ENCODE measurements at places on chromosomes 6 and 20.

GRCh38 chr6:98824162-98824901 is 10.0 kb upstream of the POU3F2 start:
- no peak for DNase-seq

DNA sequence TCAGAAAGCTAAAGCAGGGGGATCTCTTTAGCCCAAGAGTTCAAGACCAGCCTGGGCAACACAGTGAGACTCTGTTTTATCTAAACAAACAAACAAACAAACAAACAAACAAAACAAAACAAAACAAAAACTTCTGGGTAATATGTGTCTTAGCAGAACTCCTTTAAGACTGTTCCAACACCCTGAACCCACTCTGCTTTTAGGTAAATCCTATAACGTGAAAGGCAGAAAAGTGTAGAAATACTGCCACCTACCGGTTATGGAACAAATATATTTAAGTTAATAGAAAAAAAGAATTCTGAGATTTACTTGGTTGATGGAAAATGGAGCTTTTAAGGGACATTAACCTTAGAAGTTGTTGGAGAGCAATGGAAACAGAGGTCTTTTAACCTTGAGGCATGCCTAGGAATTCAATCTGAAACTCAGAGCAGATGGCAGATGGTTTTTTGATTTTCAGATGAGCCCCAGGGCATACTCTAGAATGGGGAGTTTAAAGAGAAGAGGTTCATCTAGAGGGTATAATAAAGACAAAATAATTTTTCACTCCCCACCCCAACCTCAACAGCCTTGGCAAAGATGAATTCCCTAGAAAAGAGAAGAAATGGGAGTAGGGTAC is 38.5 kb downstream of the SOD2 start:
- peak; percentile 20 for DNase-seq

DNA sequence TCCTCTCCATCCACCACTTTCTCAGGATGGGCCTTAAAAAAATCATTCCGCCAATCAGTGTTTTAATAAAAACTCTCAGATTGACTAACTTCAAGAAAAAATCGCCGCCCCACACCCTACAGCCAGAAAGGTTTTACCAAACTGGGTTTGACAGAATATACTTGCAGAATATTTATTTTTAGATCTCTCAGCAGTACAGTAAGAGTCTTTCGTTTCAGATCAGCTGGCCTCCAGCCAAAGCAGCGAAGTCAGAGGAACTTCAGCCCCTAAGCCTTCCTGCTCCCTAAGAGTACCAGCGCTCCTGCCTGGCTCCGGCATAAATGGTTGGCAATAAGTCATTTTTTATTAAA is 24.7 kb downstream of the TBC1D7 start:
- DNase-seq = peak; percentile 79

DNA sequence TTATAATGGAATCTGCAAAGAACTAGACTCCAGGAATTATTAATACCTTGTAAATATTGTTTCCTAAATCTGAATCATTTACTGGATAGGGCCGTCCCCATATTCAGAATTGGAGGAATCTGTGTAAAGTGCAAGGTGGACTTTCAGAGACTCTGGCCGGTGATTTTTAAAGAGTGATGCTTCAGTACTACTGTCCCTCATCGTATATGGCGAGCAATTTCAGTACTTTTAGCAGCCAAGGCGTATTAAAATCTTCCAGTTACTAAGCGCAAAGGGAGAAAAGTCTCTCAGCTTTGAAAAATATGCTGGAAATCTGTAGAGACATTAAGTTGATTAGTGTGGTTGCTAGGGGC is 483 bp downstream of the SMIM26 start:
- no peak for DNase-seq

GRCh38 chr6:38370653-38371601 is 268.8 kb downstream of the BTBD9 start:
- peak; percentile 27 for DNase-seq

DNA sequence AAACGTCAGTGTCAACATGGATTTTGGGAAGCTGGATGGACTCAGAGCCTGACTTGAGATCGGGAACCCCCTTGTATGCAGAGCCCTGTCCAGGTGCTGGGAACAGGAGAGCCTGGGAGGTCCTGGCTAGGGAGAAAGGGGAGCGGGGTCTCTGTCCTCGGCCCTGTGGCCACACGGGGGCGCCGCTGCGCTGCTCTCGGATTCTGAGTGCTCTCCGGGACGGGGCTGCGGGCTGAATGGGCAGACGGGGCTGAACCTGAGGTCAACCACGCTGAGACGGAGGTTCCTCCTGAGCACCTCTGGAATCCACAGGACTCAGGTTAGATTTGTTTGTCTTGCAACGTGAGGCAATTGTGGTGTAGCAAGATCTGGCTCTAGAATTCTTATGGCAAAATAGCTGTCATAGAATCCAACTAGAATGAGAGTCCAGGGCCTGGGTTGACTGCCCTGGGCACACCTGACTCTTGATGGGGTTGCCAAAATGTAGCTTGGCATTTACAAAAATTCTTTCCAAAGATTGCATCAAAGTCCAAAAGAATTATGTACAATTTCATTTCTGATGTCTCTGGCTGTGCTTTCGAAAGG is 20.6 kb upstream of the HLA-F start:
- DNase-seq = no peak

- no peak for DNase-seq
Measured at GRCh38 chr6:163646133-163646532, 231.6 kb downstream of the QKI start.

GRCh38 chr6:44630125-44631028 is 242.9 kb downstream of the CDC5L start:
- no peak for DNase-seq

DNA sequence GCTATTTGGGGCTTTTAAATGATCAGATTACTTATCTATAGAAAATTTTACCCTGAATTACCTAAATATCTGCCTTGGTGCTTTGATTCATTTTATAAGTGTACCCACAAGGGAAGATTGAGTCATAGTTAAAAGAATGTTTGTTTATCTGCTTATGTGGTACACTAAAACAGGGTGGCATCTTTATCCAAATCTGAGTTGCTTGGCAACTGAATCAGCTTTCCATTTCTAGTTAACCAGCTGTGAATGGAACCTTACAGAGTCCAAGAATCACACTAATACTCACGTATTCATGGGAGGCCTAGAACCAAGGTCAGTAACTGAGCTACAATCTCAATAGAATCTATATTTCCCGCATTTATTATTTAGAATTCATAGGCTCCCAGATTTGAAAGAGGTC is 44.0 kb upstream of the CAP2 start:
- DNase-seq = no peak

GRCh38 chr6:44489910-44490604 is 102.6 kb downstream of the CDC5L start:
- DNase-seq = peak; percentile 57

- DNase-seq = peak; percentile 71
Measured at GRCh38 chr6:116371120-116371917, 572 bp downstream of the DSE start.

GRCh38 chr6:31144296-31144969 is 5.6 kb upstream of the PSORS1C2 start:
- DNase-seq = no peak

DNA sequence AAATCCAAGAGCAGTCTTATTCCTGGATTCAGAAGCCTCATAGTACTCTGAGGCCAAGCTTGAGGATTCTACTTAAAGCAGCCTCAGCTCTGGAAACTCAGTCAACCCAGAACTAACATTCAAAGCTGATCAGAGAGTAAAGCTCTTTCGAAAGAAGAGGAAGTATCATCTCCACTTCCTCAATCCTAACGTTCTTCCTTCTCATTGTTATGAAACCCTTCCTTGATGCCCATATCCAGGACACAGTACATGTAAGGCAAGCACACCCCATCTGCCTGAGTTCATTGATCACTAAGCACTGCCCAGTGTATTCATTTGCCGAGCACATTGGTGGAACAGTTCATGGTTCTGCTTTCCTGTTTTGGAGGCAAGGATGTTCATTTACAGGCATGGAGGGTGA is at the start of gene IPCEF1:
IPCEF1 (minus strand) TSS at position 114 of the 400 bp plus-strand sequence. CDS start 90,856 bp downstream, outside the sequence.
- no peak for DNase-seq

DNA sequence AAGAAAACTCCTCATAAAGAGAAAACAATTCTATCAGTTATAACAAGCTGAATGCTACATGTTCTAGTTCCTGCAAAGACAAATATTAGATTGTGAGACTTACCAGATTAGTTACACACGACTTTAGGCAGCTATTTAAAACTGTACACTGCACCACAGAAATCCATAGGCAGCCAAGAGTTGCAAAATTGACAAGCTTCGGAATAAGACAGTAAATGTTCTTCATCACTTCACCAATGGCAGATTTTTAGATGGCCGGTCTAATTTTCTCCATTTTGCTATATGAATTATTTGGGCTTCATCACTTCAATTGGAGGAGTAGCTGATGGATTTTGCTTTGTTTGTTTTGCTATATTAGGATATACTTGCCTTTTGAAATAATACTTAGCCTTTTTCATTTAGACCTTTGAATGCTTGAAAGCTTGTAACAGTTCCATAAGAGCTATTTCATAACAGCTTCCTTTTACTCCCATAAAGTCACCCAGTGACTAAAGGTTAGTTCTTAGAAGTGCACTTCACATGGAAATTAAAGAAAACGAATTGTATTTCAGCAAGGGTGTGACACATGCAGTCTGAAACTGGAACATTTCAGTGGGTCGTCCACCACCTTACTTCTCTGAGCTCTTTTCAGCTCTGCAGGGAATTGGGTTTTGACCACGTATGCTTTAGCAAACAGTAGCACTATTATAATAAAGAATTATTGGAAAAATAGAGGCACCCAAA is at the start of gene ROS1:
ROS1 (minus strand) TSS at position 512 of the 723 bp plus-strand sequence; CDS start at position 226, 286 bp downstream.
- peak; percentile 15 for DNase-seq

GRCh38 chr6:57469072-57469471 is 151.6 kb downstream of the PRIM2 start:
- no peak for DNase-seq

DNA sequence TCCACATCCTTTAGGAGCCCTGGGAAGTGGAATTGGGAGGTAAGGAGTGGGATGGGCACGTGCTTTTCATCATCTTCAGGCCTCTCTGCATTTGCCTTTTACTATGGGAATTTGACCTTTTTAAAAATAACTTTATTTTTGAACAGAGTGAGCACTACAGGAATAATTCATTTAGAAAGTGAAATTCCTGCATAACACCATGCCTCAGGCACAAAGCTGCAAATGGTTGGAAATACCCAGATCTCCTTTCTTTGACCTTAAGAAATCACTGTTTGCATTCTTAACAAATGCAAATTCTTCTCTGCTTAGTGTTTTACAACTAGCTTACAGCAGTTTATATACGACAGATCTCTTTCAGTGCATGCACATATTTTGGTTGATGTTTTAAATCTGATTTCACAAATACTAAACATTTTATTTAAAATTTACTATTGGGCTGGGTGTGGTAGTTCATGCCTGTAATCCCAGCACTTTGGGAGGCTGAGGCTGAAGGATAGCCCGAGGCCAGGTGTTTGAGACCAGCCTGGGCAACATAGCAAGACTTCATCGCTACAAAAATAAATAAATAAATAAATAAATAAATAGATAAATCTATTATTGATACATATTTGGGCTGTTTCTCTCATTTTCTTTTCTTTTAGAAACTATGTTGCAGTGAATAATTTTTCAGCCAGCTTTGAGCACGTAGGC is 24.5 kb downstream of the CST8 start:
- no peak for DNase-seq

GRCh38 chr6:82588020-82588419 is 224.4 kb downstream of the TPBG start:
- no peak for DNase-seq

DNA sequence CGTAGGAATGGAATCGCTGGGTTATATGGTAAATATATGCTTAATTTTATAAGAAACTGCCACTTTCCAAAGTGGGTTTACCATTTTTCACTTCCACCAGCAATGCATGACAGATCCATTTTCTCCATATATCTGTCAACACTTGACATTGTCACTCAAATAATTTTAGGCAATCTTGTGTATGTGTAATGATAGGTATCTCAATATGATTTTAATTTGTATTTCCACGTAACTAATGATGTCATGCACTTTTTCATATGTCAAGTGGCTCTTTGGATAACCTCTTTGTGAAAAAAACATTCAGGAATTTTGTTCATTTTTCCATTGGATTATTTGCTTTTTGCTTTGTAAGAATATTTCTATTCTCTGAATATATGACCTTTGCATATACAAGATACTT is 419.9 kb downstream of the BTBD3 start:
- no peak for DNase-seq

DNA sequence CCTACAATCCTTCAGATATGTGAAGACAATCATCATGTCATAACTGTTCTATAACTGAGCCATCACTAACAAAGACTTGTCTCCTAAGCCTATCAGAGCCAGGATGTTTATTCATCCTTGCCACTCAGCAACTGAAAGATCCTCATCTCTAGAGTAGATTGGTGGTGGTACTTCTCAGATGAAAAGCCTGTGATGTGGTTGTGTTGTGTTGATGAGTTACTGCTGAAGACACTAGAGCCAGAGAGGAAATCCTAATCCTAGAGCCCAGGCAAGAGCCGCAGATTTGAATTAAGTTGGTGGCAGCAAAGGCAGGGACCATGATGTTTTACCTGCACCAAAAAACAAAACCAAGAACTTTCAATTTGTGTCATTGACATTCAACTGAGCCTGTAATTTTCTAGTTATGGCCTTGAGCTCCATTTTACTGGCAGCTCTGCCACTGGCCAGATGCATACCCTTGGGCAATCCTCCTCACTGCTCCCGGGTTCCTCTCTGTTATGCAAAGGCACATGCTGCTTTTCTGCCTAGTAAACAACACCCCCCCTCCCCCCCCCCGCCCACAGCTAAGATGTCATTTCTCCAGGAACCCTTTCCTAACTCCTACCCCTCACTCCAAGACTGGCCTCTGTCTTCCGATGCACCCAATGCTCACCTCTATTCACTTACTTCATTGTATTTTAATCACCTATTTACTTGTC is 50.2 kb upstream of the REV3L start:
- no peak for DNase-seq

- DNase-seq = no peak
Measured at GRCh38 chr20:17761604-17762003, 61.8 kb downstream of the BANF2 start.

DNA sequence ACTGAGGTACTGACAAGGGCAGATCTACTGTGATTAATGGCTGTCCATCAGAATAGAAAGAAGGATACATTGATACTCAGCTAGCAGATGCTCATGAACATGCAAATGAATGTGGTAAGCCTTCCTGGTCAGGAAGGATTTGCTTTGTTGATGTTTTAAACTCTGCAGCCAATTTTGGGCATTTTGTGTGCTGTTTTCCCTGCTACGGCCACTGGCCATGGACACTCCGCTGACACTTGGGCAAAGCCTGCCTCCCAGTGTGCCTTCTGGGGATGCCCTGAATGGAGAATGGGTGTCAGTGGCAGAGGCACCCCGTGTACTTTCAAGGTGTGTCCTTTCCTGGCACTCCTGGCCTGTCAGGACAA is 113.1 kb downstream of the SOBP start:
- no peak for DNase-seq

All from right lung (tissue), 10 donors.